ENCODE measurements at places on chromosomes 1 and 21.

- no peak for DNase-seq
Observed at GRCh38 chr1:32501865-32502264, 37.0 kb downstream of the ZBTB8B start.

GRCh38 chr1:237901299-237901934, 10.7 kb upstream of the ZP4 start:
- no peak for DNase-seq

DNA sequence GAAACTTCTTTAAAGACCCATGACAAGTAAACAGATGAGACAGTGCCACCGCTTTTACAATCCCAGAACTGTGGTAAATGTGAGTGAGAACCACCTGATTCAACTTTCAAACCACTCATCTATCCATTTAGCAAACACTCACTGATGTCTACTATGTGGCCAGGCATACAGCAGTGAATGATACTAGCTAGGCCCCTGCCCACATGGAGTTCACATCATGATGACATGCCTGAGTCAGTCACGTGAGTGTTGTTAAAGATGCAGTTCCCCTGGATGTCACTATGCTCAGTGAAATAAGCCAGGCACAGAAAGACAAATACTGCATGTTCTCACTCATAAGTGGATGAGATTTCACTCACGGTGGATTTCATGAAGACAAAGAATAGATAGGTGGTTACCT, 28.4 kb downstream of the STX6 start:
- no peak for DNase-seq

GRCh38 chr1:39494671-39495410, 3.4 kb downstream of the BMP8A start:
- no peak for DNase-seq

DNA sequence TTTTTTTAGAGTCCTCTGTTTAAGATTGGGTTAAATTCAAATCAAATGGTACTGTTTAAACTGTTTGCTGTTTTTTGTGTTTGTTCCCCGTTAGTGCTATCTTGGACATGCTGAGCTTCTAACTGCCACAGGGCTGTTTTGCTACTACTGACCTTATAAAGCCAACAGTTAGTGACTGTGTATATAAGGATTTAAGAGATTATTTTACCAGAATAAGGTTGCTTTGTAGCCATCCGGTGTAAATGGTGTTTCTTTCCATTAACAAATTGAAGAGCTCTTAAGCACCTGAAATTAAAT, 37.0 kb downstream of the ZNF281 start:
- DNase-seq, result no peak

DNA sequence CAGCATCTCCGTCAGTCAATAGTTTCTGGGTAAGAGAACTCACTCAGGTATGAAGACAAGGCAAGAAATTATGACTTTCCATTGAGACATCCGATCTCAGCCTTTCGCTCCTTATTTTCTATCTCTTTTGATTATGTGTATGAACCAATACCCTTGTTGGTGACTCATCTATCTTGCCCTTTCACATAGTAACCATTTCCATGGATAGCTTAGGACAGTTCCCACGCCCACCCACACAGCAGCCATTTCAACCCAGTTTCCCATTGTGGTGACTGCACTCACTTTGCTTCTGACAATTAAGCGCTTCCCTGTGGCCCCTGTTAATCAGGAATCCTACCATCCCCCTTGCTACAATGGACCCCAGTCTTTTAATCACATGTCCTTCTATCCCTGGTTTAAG, 210.6 kb upstream of the ADGRL2 start:
- no peak for DNase-seq

DNA sequence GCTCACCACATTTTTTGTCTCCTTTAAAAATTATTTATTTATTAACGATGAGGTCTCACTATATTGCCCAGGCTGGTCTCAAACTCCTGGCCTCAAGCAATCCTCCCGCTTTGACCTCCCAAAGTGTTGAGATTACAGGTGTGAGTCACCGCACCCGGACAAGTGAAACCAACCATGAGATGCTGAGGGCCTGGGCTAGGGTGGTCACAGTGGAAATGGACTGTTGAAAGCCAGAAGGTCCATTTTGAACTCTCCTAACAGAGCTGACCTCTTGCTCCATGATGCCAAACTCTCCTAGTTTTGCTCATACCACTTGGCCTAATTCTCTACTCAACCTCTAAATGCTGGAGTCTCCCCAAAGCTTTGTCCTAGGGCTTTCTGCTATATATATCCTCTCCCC, 109.1 kb downstream of the SLC45A1 start:
- no peak for DNase-seq

DNA sequence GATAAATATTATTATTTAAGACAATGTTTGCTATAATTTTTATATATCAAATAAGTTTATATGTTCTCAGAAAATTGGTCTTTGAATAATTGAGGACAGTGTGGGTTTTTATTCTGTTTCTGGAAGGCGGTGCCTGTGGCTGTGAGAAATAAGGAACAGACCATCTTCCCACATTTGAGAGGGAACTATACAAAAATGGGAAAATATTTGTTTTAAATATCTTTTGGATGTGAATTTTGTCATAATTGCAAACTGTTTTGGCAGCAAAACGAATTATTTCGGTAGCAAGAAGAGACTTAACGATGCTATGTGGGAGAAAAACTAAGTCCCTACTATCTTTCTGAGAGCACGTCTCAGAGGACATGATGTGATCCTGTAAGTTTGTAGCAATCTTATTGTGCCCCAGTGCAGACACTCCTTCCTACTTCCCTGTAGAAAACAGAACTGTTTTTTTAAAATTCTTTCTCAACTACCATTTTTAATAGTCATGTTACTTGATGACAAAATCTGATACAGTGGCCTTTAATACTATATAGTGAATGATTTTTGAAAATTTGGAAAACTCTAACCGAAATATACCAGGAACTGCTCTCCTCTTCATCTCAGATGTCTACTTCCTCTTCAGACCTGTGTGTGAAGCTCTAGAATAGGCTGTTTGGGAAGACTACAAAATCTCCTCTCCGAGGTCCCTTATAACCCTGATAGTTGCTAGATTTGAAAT, 25.4 kb downstream of the PTPRC start:
- DNase-seq, result no peak

- no peak for DNase-seq
Observed at GRCh38 chr1:56106531-56107274, 472.7 kb downstream of the PLPP3 start.

- no peak for DNase-seq
Observed at GRCh38 chr1:25766721-25767436, 33.1 kb upstream of the SELENON start.

DNA sequence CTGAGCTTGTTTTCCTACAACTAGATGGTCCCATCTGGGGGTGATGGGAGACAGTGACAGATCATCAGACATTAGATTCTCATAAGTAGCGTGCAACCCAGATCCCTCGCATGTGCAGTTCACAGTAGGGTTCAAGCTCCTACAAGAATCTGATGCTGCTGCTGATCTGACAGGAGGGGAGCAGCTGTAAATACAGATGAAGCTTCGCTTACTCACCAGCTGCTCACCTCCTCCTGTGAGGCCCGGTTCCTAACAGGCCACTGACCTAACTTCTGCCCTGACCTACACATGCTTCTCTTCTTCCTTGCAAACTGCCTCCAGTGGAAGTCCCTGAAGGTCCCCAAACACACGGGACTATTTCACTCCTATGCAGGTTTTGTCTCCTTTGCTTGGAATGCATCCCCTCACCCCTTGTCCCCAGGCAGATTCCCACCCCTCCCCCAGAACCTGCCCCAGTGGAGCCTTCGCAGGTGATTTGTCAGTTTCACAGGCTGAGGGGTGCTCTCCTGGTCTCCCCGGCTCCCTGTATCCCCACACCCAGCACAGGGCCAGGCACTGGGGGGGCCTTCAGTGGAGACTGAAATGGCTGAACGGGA, 5.7 kb upstream of the ZBTB48 start:
- no peak for DNase-seq

- DNase-seq, result no peak
Observed at GRCh38 chr21:45011911-45012661, 62.3 kb upstream of the ADARB1 start.

- no peak for DNase-seq
Observed at GRCh38 chr1:18505666-18506065, 24.9 kb downstream of the KLHDC7A start.

- no peak for DNase-seq
Observed at GRCh38 chr21:17197996-17198395, 314.8 kb upstream of the CXADR start.

DNA sequence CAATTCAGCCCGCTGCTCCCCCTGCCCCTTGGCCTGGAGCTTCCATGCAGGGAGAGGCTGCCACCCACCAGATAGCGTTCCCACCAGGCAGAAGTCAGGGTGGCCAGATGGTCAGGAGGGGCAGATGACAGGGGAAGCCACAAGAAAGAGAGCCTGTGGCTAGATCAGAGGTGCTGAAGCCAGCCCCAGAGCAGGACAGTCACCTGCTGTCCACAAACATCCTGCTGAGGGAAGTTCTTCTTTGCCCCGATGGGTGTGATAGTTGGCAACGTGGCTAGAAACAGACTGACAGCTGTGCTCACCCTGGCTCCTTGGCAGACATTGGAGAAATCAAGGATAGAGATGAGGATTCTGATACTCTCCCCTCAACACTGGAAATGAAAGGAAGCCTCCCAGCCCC, 27.2 kb upstream of the SRP9 start:
- no peak for DNase-seq

DNA sequence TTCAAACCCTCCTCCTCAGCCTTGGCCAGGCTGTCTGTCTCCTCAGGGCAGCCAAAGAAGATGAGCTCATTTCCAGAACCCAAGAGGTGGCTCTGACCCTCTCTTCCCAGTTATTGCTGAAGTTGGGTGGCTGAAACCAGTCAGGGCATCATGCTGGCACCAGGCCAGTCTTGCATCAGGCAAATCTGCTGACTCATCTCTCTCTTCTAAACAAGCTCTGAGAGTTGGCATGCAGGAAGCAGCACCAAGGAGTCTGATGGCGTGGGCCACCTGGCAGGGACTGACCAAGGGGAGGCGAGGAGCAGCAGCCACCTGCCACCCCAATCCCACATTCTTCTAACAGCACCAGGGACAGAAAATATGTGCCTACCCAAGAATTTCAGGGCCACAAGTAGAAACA, 104.8 kb upstream of the ATP1A1 start:
- DNase-seq, result no peak

Data from cortex of kidney (tissue), 1 donor.